ENCODE measurements at places on chromosomes 4 and X.

DNA sequence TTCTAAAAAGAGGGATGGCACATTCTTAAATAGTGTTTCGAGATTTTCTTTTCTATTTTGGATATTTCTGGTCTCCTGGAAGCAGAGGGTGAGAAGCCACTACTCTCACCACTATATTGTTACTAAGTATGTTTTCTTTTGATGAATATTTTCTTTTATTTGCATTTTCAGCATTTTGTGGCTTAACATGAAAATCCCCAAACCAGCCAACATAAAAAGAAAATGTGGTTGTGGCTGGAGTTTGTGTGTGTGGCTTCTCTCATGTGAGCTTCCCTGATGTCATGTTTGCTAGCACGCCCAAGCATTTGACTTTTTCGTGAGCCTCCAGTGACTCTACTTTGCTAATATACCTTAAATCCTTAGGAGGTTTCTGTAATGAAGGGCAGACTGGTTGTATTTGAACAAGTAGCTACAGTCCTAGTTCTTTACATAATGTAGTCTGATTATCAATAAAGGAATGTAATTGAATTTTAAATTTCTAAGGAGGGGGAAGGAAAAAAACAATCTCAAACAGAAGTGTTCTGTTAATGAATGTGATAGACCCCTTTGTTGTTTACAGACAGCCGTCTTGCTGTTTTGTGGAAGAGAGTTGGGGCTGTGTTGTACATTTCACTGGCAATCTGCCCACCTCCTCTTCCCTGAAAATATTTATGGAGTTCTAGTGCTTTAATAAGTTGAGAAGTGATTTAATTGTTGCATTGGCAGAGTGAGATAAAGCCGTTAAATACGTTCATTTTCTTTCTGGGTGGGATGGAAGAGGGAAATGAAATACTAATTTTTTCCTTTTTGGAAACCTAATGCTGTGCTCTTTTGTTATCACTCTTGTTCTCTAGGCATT lies 114.6 kb downstream of the ARHGAP10 start:
- no peak for DNase-seq

DNA sequence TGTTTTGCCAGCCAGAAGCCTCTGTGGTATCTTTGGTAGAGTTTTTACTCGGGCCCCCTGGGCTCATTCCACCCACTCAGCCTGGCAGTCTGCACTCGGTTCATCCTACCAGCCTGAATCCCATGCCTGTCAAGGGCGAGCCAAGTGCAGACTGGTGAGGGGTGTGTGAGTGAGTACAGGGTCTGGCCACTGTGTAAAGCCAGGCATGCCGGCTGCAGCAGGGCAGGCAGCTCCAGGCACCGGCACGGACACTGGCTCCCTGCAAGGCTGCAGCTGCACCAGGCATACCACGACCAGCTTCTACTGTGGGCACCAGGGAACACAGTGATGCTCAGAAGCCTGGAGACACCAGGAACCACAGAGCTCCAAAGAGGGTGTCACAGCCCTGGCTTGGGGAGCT lies 194.0 kb upstream of the GALNT7 start:
- DNase-seq, result no peak

DNA sequence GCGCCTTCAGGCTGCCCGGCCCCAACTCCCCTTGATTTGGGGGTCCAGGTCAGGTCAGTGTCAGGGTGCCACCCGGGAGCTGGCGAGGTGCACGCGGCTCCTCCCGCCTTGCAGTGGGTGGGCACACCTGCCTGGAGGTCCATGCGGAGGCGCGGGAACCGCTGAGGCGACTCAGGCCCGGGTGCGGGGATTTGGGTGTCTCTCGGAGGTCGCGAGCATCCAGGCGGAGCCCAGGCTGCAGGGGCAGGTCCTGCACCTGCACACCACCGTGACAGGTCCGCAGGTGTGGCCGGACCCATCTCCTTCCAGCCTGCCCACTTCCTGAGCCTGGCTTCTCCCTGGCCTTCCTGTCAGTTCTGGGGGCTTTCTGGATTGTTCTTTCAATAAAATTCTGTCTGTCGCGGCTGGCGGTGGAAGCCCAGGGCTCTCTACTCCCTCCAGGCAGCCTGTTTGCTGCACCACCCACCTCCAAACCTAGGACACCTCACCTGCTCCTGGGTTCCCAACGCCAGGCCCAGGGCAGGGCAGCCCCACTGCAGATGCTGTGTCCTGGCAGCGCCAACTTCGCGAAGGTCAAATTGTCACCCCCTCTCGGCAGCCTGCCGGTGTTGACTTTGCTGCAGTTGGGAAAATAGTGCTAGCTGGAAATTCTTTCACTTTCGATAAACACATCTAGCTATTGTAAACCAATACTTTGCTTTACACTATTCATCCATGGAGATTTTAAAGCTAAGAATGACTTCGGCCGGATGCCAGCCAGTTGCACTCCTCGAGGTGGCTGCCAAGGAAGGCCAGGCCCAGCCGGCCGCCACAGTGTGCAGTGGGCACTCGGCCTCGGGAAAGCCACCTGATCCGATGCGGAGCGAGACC lies 35.9 kb downstream of the FGFRL1 start:
- peak; percentile 41 for DNase-seq

- no peak for DNase-seq
Observed at GRCh38 chrX:54509400-54509799, 13.4 kb upstream of the FGD1 start.

DNA sequence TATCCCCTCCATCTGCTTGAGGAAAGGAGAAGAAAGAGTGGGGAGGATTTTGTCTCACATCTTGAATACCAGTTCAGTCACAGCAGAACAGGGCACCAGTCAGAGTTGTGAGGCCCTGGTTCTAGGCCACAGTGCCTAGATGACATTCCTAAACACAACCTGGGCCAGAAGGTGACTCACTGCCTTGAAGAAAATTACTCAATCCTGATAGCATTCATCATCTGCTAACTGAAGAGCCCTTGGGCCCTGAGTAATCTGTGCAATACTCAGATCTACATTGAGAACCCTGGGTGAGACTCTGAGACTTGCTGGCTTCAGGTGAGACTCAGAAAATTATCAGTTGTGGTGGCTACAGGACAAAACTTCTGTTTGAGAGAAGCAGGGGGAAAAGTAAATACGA lies 20.5 kb upstream of the PRR32 start:
- no peak for DNase-seq

- DNase-seq, result no peak
Observed at GRCh38 chr4:104128850-104129213, 365.9 kb downstream of the CXXC4 start.

GRCh38 chr4:2788101-2788500 lies 4.8 kb upstream of the SH3BP2 start:
- no peak for DNase-seq

GRCh38 chr4:147741190-147741788 lies 9.4 kb downstream of the ARHGAP10 start:
- no peak for DNase-seq

DNA sequence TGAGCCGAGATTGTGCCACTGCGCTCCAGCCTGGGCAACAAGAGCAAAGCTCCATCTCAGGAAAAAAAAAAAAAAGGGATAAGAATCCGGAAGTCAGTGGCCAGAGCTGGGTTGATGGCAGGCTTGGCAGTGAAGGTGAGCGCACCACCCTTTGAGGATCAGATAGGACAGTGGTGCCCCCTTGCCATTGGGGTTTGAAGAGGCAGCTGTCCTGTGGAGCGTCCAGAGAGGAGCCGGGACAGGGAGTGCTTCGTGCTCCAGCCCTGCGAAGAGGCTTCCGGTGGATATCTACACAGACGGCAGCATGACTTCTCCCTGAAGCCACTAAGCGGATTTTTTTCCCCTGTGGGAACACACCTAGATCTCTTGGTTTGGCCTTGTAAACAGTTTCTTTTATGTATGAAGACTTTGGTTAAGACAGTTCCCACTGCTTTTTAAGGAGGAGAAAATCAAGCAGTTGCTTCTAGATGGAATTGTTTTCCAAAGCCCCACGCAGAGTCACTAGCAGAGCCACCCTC lies 6.5 kb downstream of the TBC1D14 start:
- no peak for DNase-seq

- no peak for DNase-seq
Observed at GRCh38 chrX:96703816-96704215, 19.2 kb downstream of the DIAPH2 start.

DNA sequence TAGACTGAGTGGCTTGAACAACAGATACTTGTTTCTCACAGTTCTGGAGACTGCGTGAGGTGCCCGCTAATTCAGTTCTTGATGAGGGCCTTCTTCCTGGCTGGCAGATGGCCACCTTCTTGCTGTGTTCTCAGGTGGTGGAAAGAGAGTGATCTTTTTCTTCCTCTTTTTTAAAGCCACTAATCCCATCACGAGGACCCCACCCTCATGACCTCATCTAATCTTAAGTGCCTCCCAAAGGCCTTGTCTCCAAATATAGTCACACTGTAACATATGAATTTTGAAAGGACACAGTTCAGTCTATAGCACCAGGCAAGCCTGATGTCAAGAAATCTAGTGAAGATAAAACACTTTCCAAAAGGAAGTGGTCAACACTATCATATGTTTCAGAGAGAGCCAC lies 12.4 kb downstream of the VAMP7 start:
- DNase-seq, result no peak

DNA sequence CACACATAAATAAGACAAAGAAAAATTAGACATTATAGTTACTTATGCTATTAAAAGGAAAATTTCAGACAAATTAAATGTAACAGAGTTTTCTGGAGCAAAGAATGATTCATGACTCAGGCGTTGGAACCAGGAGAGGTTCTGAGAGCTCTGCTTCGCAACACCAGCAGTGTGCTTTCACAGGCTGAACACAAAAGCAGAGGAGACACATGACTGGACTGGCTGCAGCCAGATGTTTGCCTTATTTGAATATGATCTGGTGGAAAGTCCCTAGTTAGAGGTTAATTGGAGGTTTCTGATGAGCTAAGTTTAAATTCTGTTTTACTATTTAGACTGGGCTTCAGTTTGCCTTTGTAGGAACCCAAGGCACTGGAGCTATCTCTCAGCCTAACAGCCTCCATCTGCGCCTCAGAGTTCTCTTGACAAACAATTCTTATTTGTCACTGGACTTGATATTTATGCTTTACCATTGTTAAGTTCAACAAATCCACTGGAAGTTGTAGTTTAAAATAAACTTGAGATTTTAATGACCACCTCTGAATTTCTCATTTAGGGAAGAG lies 16.2 kb downstream of the BOD1L1 start:
- DNase-seq, result no peak

DNA sequence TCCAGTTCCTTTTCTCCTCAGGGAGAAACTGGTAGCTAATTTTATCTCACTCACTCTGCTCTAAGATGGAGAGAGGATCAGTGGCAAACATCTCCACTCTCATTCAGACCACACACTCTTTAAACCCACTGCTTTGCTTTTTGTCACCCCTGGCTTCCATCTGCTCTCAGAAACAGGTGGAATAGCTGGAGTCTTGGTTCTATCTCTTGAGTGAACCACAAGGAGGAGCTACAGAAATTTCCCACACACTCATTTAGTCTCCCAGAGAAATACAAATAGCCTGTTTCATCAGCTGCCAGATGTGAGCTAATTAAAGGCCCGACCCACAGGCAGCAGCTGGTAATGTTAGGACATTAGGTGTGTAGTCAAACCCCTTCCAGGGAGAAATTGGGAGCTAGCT lies 96.6 kb downstream of the STPG2 start:
- peak; percentile 46 for DNase-seq

DNA sequence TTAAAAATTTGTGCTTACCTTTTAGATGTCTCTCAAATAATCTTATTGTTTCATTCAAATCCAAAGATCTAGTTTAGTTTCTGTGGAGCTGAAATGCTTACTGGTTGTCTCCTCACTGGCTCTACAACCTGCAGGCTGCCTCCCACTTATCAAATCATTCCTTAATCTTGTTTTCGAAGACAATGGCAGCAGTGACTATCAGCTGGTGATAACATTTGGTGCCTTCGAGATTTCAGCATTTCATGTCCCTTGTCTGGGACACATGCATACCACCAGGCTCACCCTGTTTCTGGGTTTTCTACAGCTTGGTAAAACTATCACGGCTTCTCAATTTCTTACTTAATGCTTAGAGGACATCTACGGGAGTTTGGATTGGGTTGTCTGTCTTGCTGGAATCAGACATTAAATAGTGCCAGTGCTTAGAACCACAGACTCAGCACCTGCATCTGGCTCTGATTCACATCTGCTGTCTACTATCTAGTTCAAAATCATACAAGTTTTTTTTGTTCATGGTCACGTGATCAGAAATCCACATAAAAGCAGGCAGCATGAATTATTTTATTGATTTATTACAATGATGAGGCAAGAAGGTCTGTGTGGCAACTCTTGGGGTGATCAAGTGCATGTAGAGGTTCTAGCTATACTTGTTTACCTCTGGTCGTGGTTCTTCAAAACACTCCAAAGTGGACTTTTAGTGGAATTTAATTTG lies 32.0 kb upstream of the SMARCAD1 start:
- DNase-seq, result no peak

DNA sequence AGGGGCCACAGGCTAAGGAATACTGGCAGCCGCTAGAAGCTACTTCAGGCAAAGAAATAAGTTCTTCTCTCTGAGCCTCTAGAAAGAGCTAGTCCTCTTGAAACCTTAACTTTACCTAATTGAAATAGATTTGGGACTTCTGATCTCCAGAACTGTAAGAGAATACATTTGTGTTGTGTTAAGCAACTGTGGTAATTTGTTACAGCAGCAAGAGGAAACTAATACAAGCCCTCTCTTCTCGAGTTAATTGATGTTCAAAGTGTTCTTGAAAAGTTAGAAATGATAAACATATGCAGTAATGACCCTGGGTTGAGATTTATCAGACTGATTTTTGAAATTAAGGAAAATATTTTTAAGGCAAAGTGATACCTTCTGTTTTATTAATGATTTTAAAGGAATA lies 172.8 kb downstream of the ANTXR2 start:
- no peak for DNase-seq

GRCh38 chrX:119763181-119763580 lies 4.8 kb downstream of the SOWAHD start:
- no peak for DNase-seq

DNA sequence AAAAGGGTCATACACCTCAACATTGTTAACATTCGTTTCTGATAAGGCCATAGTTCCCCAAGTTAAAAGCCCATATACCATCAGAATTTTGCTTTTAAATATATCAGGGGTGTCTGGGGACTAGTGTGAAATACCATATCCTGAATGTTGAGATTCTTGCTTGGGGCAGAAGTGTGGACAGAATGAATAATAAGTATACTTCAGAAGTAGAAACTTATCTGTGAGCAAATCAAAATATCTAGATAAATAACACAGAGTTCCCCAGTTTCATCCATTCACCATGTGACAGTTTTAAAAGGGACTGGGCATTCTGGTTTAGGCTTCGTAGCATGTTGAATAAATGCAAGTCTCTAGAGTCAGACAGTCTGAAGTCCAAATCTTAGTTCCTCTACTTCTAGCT lies 110.5 kb downstream of the CHRNA9 start:
- DNase-seq, result no peak

DNA sequence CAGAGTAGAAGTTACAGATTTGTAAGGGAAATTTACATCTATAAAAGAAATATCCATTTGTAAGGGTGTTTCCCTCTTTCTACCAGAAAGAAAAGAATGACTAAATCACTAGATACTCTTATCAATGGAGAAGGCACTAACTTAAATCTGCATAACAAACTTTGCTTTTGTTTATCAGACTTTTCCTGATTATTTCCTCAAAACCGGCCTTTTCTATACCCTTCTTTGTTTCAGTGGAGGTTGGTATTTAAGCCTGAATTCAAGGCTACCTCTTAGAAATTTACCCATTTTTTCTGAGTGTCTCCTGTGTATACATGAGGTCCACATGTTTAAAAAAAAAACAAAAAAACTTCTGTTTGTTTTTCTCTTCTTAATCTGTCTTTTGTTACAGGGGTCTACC lies 80.4 kb upstream of the GRPR start:
- no peak for DNase-seq

Measured in H9 (cell line).